Cerebellum (tissue), 4 donors: ENCODE measurements at places on chromosomes 3 and 15.

DNA sequence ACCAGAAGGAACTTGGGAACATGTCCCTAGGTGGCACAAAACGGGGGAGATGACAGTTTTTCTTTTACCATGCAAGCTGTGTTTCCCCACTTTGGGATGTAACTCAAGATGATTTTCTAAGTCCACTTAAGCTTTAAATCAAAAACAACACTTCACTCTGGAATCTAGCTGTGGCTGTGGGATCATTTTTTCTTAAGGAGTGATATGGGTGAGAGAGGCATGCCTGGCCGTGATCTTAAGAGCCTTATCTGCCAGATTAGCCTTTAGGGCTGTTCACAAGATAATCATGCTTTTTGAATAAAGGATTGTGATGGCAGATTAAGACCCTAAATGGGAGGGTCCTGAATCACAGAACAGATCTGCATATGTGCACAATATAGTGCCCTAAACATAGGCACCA lies 384.8 kb upstream of the SEMA6D start:
- DNase-seq = no peak

- DNase-seq = no peak
Observed at GRCh38 chr3:78023257-78023656, 983.4 kb downstream of the ROBO2 start.

GRCh38 chr3:170809007-170809974 lies 60.7 kb downstream of the RPL22L1 start:
- peak; percentile 38 for DNase-seq

DNA sequence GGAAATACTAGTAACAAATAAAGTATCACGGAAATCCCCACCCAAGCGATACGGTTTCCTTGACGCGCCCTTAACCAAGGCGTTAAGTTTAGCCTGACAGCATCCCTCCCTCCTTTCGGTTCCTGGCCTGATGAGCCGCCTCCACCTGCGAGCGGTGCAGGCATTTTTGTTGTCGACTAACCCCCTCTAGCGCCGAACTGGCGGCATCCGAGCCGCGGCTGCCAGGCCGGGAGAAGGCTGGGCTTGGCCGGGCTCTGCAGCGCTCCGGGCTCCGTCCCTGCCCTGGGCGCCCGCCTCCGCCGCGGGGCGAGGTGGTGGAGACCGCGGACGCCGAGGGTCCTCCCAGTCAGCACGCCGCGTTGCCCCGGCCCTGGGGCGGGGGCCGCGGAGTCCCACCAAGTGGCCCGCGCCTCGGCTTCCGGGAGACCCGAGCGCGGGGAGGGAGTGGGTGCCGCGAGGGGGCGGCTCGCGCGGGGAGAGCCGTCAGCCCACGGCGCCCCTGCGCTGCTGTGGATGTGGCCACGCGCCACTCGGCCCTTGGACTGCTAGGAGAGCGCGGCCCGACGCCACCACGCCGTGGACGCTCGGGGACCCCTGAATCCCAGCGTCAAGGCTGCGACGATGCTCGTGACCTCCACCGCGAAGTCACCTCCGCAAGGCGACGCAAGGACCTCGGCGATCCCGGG lies 1.1 kb upstream of the EPHA6 start:
- DNase-seq = peak; percentile 76

- DNase-seq = no peak
Observed at GRCh38 chr3:105304487-105304886, 62.2 kb upstream of the ALCAM start.

DNA sequence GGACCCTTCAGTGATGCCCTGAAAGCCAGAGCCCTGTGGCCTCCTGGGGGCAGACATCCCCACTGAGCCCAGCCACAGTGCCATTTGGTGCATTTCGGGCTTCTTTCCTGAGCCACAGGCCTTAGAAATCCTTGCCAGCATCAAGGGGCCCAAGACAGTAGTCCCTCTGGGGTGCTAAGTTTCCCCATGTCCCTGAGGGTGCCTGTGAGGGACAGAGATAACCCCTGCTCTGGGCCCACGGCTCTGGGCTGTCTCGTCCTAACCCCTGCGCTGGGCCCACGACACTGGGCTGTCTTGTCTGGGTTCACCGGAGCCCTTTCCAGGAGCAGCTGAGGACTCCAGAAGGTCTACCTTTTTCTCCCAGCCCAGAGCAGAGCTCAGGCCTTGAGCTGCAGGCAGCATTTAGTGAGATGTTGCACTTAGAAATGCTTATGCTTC lies 45.1 kb upstream of the FGD5 start:
- DNase-seq = no peak

DNA sequence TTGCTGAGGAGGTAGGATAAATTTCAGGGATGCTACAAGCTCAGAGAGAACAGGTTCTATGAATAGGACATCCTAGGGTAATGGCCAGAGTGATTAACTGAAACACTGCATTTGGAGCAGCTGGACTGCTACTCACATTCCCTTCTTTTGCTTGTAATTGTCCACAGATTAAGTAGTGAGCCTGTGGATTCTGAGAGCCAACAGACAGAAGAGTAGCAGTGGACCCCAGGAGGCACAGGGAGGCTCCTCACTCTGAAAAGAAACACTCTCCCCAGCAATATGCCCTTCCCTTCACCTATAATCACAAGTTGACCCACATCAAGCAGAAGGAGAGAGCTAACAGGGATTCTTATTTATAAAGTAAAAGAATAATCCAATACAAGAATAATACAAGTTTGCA lies 10.6 kb upstream of the RFX7 start:
- DNase-seq = no peak

GRCh38 chr15:33678602-33679001 lies 289.7 kb upstream of the CHRM5 start:
- no peak for DNase-seq

- no peak for DNase-seq
Observed at GRCh38 chr15:63870043-63870394, 36.3 kb upstream of the HERC1 start.

DNA sequence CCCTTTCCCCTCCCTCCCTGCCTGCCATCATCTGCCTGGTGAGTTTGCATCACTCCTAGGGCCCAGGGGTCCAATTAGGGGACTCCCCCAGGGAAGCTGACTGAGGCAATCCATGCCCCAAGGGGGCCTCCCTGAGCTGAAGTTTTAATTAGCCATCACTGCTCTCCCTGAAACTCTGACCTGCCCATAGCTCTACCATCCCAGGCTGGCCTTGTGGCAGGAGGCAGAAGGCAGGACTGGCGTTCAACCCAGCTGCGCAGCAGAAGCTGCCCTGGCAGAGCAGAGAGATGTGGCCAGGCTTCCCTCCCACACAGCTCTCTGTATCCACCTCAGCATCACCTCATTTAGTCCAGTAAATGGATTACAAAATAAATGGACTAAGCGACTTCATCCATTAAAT lies 7.7 kb upstream of the C15orf39 start:
- no peak for DNase-seq

- DNase-seq = no peak
Observed at GRCh38 chr15:88624971-88625490, 3.9 kb downstream of the AEN start.

DNA sequence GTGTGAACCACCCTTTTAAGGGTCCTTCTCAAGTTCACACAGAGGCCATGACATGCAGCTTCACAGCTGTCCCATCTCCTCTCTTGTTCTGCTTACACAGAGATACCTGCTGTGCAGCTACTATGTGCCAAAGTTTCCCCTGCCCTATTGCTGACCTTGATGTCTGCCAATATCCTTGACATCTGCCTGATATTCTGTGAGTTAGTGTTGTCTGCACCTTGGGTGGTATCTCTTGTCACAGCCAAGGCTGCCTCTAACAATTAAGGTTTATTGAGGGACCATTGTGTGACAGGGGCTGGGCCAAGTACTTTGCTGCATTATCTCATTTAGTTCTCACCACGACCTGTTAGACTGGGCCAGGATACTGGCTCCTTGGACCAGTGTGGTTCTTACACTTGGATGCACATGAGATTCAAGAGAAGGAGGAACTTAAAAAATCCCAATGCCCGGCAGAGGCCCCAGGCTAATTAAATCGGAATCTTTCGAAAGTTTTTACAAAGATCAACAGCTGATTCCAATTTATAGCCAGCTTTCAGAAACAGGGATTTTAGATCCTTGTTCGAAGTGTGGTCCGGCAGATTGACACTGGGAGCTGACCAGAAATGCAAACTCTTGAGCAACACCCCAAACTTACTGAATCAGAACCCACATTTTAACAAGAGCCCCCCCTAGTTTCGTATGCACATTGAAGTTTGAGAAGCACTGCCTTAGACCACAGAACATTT lies 178.6 kb downstream of the SATB1 start:
- DNase-seq = no peak

DNA sequence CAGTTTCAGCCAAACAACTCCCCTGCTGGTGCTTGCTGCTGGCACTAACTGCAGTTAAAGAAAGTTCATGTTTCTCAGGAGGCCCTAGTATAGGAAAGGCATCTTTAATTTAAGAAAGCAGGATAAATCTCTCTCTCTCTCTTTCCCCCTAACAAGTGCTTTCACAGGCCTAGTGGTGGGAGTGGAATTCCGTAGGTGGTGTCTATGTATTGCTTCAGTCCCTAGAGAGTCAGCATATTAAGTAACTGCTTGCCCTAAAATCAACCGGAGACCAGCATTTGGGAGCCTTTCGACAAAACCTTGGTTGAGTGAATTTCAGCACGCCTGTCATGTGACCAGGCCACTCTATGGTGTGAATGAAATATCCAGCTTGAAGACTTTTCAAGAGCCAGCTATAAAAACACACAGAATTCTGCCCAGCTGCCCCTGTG lies 169.2 kb upstream of the TGFBR2 start:
- no peak for DNase-seq

DNA sequence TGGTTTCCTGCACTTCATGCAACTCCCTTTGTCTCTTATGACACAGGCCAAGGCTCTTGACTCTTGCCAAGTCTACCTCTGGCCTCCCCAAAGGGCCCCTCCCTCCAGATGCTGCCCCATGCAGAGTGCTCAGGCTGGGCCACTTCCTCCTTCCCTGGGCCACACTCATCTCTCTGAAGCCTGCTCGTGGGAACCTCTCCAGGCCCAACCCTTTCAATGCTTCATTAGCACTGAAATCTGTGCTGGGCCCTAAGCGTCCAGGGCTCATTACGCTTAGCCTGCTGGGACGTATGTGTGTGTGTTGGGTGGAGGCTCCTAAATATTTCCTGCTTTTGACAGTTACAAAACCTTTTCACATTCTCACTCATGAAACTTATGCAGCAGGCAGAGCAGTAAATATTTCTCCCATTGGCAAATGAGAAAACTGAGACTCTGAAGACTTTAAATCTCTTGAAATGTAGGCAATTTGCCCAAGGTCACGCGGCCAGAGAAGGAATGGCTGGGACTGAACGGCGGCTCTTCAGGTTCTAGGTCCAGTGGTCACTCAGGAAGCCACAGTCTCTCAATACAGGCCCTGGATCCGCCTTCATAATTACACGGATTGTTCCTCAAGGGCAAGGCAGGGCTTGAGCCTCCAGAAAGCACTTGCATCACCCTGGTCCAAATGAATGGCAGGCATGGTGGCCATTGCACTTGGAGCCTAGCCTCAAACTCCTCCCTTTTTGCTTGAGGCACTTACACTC lies 241.7 kb upstream of the HES1 start:
- no peak for DNase-seq

GRCh38 chr15:65264863-65265430 lies 21.7 kb downstream of the PARP16 start:
- no peak for DNase-seq

DNA sequence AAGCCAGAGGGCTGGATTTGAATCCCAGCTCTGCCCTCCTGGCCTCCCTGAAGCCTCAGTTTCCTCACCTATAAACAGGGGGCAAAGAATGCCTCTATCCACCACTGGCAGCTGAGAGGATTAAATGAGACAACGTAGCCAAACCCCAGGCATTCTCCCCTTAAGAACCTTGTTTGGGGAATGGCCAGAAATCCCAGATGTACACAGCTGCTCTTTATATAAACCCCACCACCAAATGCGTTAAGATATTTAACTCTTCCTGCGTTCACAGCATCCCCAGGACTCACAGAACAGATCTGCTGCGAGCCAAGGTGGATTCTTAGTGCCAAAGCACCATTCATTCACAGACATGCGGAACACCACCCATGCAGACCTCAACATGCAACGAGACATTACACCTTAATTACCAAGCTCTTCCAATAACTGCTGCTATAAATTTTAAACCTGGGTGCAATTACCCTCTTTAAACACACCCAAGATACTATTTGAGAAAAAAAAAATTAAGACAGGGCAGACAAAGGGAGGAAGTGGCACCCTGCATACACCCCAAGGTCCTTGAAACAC lies 5.2 kb downstream of the TLE3 start:
- no peak for DNase-seq

GRCh38 chr3:25854635-25855034 lies 64.7 kb downstream of the OXSM start:
- no peak for DNase-seq
